Hematopoietic multipotent progenitor cell treated with erythropoietin and hydrocortisone succinate and interleukin-3 and kit ligand, for 4 days (in vitro differentiated cells): ENCODE measurements at places on chromosomes 5 and 9.
A peak's percentile ranks its signal among the peaks of the same experiment; 100 is the strongest.

GRCh38 chr5:149002761-149003689, 59.8 kb downstream of the SH3TC2 start:
- peak; percentile 29 for DNase-seq

GRCh38 chr5:130871346-130872086, 293.5 kb downstream of the HINT1 start:
- DNase-seq: peak; percentile 65

- no peak for DNase-seq
Measured at GRCh38 chr5:173495225-173495904, 121.1 kb downstream of the BOD1 start.

- DNase-seq: peak; percentile 10
Measured at GRCh38 chr5:77437194-77437593, 54.9 kb downstream of the WDR41 start.

DNA sequence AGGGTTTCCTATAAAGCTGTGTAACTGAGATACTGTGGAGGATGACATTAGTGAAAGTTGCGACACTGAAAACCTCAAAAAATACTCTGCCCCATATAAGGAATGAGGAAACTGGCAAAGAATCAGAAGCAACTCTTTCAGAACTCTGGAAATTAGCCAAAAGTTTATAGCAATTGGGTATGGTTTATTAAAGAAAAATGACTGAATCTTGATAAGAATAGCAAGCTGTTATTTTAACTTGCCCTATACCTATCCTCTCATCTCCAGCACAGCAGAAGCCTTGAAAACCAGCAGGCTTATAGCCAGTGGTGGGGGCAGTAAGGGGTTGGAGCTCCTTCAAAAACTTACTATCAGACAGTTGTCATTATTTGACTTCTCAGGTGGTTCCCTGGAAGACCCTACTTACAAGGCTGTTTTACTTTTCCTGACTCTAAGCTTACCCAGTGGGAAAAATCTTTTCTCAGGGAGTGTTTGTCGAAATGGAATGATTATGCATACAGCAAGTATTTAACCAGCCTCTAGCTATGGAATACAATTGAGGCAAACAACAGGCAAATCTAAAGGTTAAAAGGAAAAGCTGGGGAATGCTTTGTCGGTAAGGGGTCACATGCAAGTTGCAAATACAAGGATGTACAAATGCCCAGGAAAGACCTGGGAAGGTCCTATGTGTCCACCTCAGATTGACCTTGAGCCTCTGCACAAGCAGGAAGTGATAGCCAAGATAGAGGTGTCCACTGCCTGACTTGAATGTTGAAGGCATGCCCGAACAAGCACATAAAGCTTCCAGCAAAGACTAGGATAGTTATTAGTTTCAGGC, 21.0 kb upstream of the FAM151B start:
- DNase-seq: peak; percentile 66

- DNase-seq: no peak
Measured at GRCh38 chr5:85132269-85132668, 747.6 kb upstream of the EDIL3 start.

DNA sequence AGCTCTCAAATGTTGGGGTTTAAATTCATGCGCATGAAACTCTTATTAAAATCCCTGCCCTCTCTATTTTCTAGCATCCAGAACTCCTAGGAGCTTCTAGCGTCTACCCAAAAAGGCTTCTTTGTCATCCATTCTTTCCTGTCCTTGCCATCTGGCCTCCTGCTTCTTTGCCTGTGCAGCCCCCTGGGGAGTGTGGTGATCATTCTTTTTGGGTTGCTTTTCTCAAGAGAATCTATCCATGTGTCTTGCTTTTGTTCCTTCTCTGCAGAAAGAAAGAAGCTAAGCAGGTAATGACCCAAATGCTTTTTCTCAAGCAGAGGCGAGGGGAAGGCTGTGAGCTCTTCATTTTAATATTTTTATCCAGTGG, 26.6 kb downstream of the SKP2 start:
- DNase-seq: no peak

DNA sequence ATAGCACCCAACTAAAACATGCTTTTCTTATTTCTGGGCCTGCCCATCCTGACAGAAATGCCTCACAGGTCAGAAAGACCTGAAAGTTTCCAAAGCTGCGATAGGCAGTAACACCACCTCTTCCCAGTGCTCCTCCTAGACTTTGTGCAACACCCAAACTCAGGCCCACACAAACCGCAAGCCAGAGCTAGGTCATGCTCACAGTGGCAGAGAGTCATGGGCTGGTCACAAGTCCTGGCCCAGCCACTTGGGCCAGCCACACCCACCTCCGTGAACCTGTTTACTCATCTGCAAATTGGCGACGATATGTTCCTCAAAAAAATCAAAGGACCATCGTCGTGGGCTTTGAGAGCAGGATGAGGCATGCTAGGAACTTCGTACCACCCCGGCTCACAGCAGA, 44.0 kb upstream of the SLC25A51 start:
- DNase-seq: no peak

GRCh38 chr9:79060766-79061165, 511.0 kb upstream of the TLE4 start:
- DNase-seq: no peak

GRCh38 chr9:76608575-76609273, 149.7 kb downstream of the GCNT1 start:
- no peak for DNase-seq

DNA sequence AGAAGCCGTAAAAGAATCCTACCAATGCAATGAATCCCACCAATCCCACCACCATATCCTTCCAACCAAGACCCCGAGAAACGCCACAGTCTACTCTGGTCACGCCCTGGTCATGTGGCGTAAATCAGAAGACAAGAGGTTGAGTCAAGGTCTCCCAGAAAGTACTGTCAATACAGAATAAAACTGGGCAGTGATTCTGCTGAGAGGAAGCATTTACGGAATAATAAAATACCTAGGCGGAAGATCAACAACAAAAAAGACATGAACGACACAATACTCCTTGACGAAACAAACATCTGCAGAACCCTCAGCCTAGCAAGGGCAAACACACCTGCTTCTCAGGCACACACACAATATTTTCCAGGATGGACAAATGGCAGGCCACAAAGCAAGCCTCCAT, 62.8 kb downstream of the GOLM1 start:
- DNase-seq: no peak

- no peak for DNase-seq
Measured at GRCh38 chr5:124795829-124796228, 49.4 kb upstream of the ZNF608 start.

- peak; percentile 88 for DNase-seq
Measured at GRCh38 chr5:372996-373709, 51.6 kb downstream of the AHRR start.

GRCh38 chr5:179408611-179409010, 63.4 kb upstream of the ADAMTS2 start:
- no peak for DNase-seq

DNA sequence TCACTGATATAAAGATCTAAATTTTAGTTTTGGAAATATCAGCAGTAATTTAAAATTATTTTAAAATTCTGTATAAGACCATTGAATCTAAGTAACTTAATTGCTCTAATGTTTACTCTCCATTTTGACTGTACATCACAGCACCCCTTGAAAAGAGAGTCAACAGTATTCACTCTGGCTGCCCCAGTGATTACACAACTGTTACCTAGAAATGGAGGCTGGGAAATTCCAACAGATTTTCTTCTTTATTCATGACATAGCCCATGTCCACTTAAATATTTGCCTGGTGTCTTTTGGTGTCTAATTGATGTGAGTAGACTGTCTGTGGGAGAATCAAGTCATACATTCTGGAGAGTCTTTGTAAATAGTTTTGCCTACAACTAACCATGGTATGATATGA, 301.8 kb upstream of the CDH6 start:
- DNase-seq: no peak

- no peak for DNase-seq
Measured at GRCh38 chr5:83924171-83924570, 203.5 kb upstream of the HAPLN1 start.

DNA sequence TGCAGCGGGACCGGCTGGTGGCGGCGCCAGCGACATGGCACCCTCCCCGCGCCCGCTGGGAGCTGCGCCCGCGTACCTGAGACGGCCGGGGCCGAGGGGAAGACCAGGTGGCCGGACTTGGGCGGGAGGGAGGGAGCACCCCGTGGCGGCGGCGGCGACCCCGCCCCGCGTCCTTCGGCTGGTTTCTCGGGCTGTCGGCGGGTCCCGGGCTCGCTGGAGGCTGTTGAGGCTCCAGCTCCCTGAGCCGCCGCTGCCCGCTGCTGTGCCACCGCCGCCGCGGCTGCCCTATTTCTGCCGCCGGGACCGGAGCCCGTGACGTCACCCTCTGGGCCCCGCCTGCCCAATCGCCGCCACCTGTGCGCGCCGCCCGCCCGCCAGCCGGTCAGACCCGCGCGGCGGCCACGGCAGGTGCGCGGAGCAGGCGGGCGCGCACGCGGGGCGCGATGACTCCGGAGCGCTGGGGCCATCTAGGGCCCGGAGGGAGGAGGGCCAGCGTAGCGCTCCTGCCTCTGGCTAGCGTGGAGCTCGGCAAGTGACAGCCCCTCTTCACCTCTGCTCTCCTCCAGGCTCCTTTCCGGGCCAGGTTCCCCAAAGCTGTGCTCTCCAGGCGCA, at the start of gene FSTL4:
Gene FSTL4 (minus strand): TSS at position 293 of the 612 bp plus-strand sequence.
- peak; percentile 37 for DNase-seq

DNA sequence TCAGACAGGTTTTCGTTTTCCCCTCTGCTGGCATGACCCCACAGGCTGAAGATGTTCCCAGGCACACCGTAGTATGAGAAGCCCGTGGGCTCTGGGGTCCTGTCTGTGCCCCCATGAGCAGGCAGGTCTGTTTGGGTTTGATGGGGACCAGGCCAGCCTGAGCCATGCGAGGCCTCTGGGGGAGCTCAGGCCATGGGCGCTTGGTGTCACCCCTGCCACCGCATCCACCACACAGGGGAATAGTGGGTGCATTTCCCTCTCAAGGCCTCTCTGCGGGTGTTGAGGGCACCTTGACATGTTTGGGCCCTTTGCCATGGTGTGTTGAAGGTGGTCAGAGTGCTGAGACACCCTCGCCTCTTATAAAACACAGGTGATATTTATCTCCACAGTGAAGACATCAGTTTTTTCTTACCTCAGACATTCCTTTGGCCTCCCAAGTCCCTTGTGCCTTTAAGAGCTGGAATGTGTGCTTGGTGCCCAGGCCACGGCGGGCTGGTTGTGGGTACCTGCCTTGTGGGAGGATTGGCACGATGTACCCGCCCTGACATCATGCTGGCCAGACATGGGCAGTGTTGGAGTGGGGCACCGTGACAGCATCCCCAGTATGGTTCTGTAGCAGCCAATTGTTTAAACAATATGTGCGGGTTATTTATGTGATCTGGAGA, 68.3 kb downstream of the WNK2 start:
- DNase-seq: no peak

DNA sequence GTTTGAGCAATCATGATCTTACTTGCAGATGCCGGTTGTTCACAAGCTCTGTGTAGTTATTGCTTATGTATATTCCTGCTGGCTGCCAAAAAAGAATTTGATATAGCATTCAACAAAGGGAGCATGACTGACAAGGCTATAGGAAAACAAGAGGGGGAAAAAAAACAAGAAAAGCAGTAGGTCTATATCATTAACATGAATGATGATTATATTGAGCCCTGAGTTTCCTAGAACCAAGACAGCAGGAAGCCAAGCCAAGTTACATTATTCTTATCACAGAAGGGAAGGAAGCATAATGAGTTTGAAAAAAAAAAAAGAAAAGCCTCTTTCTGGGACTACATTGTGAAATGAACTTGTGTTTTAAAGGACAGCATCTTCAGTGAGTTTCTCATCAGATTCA, 41.0 kb downstream of the TSTD2 start:
- DNase-seq: peak; percentile 43

DNA sequence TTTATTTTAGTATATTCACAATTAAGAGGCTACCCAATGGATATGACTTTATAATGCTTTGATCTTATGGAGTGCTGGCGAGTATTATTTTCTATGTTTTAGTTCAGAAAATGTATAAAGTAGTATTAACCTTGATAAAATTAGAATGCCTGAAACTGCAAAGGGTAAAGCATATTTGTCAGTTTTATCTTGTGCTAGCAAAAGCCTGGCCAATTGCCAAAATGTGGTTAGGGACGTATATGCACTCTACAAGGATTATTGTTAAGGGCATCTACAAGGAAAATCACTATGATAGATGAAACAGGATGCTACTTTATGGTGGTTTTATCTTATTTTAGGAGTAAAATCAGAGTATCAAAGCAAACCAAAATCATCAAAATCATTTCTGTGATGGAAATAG, 281.7 kb downstream of the CCDC171 start:
- peak; percentile 89 for DNase-seq

DNA sequence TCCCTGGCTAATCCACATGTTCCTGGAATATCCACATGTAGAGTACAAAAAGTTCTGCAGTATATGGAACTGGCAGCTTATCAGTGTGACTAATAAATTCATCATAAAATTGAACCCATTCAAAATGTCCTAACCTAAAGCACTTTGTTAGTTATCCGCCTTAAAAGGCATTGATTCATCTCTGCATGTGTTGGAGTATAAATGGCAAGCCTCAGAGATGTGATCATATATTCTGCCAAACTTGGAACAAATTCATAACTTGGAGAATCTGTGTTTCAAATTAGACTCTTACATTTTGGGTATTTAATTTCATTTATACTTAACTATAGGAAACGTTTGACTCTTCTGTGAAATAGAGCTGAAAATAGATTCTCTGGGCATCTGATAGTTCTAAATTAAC, 25.2 kb upstream of the NREP start:
- no peak for DNase-seq

DNA sequence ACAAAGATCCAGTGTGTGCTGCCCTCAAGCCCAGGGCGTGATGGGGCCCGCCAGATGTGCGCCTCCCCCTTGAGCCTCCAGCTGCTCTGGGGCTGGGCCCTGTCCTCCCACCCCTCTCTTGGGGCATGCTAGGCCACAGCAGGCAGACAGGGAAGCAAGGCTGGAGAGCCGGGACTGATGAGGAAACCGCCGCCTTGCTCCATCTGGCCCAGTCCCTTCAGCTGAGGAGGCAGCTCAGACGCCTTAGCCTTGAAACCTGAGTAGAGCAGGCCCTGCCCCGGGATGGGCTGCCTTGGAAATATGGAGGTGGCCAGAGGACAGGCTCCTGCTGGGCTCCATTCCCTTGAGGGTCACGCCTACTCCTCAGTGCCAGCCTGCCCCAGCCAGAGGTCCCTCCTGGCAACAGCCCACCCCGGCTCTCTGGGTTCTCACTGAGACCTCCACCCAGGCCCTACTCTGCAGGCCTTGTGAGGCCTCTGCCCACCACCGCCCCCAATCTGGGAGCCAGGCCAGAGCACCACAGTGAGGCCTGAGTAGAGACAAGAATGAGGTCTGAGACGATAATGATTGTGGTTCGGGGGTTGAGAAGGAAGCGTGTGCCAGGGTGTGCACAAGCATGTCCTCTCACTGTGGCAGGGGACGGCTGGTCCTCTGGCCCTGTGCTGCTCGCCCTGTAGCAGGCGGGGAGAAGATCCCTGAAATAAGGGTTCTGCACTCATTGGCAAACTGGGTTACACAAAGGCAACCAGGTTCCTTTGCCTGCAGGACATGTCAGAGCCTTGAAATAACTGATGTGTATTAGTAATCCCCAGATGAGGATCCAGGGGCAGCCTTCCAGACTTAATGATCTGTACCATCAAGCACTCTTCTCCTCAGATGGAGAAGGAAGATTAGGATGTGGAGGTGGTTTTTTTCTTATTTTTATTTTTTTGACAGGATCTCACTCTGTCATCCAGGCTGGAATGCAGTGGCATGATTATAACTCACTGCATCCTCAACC, 30.9 kb downstream of the CXXC5 start:
- DNase-seq: peak; percentile 90

GRCh38 chr5:9686216-9686615, 56.1 kb upstream of the TAS2R1 start:
- DNase-seq: no peak

GRCh38 chr9:27353166-27353473, 56.2 kb upstream of the EQTN start:
- DNase-seq: no peak
